Left ventricle myocardium inferior (tissue), 1 donor: ENCODE measurements at places on chromosomes 6 and 20. TPM values are rescaled to one million over a fixed set of nuclear protein-coding genes. Genes with fewer than 3 reads are reported as not detected.
A peak's percentile ranks its signal among the peaks of the same experiment; 100 is the strongest.

Gene MYB
- total RNA-seq, result 0.08 TPM

Gene SLC35B2
- 20.2 TPM for total RNA-seq

Gene MAPK13
- total RNA-seq, result 0.33 TPM

- no peak for DNase-seq
These were observed 24.6 kb downstream of the EDN1 start for GRCh38 chr6:12314751-12315150.

DNA sequence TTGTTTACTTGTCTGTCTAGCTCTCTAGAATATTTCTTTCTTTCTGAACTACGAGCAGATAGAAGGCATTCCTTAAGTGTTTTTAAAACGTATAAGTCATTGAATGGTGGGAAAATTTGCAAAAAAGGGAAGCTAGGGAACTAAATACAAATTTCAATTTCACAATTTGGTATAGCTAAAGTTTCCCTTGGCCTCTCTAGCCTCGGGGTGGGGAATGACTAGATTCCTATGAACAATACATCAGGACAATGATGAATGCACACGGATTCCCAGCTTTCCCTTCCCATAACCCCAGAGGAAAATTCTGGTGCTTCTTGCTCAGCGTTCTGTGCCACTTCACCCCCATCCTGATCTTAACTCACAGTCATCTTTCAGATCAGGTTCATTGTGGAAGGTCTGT is 113.3 kb upstream of the ASF1A start:
- no peak for DNase-seq

- DNase-seq, result no peak
These were observed 51.0 kb downstream of the ZBTB2 start for GRCh38 chr6:151340219-151340978.

- no peak for DNase-seq
These were observed 265.9 kb downstream of the BMP7 start for GRCh38 chr20:57000441-57000968.

DNA sequence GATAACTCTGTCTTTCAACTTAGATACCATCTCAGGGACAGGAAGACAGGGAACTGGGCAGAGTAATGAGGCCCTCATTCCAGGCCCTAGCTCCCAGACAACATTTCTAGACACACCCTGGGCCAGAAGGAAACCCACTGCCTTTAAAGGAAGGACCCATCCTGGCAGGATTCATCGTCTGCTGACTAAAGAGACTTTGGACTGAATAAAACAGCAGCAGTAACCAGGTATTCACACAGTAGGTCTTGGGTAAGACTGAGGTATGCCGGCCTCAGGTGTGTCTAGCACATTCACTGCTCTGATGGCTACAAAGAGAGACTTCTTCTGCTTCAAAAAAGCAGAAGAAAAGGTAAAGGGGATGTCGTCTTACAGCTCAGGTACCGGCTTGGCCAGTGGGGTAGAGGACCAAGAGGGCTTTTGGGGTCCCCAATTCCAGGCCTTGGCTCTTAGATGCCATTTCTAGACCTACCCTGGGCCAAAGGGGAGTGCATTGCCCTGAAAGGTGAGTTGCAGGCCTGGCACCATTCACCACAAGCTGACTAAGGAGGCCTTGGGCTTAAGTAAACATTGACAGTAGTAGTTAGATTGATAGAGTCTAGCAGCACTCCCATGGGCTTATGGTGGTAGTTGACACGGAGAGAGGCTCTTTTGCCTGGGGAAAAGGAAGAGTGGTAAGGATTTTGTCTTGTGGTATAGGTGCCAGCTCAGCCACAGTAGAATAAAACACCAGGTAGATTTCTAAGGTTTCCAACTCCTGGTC is 13.4 kb downstream of the SNX14 start:
- no peak for DNase-seq

DNA sequence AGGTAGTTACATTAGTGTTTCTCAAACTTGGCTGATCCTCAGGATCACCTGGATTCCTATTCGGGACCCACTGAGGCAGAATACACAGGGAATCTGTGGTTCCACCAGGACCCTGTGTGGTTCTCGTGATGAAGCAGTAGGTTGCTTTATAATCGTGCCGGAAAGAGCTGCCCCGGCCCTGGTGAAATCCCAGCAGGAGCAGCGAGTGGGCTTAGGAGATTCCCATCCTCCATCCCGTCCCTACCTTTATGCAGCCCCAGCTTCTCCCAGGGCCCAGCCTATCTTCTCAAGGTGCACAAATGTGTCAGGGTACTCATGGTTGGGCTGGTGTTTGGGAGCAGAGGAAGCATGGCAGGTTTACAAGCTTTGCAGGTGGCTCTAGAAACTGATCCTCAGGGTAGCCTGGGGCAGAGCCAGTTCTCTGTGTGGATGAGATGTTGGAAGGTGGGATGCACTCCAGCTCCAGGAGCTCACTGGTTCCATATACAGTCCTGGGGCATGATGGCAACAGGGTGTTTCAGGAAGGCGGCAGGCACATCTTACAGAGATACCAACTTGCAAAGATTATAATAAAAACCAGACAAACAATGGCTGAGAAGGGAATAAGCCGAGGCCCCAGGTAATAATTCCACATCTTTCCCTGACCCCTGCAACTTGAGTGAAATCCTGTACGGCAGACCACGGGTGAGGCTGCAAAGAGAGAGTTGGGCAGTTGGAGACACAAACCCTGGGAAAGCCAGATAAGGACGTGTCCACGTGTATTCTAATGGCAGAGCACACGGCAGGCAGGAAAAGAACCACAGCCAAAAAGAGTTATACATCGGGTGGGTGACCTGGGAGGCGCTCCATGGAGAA is 5.9 kb downstream of the SLC22A1 start:
- no peak for DNase-seq

DNA sequence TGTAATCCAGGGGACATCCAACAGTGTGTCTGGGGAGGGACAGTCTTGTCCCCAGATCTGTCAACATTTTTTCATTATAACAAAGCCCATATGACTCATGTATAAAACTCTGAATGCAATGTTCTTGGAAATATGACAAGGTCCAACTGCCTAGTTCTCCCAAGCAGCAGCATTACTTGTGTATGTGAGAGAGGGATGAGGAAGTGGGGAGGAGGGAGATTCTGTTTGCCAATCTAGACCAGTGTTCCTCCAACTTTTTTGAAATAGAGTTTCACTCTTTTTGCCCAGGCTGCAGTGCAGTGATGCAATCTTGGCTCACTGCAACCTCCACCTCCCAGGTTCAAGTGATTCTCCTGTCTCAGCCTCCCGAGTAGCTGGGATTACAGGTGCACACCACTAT is 394.8 kb downstream of the DHX35 start:
- DNase-seq, result no peak

GRCh38 chr6:151763938-151764680 is 43.4 kb upstream of the ESR1 start:
- peak; percentile 95 for DNase-seq

DNA sequence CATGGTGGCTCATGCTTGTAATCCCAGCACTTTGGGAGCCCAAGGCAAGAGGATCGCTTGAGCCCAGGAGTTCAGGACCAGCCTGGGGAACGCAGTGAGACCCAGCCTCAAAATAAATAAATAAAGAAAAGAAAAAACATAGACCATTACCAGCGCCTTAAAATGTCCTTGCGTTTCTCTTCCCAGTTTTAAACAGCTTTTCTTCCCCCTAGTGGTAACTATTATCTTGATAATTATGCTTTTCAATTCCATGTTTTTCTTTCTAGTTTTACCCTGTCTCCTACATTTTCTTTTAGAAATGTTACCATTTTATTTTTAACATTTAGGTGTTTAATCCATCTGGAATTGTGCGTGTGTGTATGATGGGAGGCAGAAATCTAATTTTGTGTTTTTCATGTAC is 24.4 kb downstream of the DNAH8 start:
- DNase-seq, result no peak

DNA sequence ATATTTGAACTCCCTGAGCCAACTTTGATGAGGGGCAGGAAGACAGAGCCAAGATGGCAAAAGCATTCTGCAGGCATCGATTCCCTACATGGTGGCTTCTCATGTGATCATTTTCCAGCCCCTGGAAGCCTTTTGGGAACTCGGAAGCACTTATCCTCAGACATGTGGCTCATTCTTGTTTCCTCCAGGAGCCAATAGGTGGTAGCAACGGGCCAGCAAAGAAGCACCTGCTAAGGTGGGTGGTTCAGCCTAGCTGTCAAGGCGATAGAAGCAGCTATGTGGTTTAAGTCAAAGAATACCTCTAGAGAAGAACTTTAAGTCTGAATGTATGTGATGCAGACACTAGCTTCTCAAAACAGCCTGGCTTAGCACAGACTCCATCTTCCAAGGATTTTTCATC is 64.9 kb upstream of the PAX1 start:
- DNase-seq, result no peak

GRCh38 chr6:12150812-12151432 is 138.8 kb downstream of the HIVEP1 start:
- no peak for DNase-seq

DNA sequence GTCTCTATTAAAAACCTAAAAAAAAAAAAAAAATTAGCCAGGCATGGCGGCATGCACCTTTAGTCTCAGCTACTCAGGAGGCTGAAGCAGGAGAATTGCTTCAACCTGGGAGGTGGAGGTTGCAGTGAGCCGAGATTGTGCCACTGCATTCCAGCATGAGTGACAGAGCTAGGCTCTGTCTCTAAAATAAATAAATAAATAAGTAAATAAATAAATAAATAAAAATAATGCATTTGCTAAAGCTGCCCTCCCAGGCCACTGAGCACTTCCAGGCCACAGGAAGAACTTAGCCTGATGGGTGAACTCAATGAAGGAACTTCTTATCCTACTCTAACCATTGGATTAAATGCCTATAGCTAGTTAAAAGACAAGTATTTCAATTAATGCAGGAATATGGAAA is 104.9 kb downstream of the SYNDIG1 start:
- no peak for DNase-seq

DNA sequence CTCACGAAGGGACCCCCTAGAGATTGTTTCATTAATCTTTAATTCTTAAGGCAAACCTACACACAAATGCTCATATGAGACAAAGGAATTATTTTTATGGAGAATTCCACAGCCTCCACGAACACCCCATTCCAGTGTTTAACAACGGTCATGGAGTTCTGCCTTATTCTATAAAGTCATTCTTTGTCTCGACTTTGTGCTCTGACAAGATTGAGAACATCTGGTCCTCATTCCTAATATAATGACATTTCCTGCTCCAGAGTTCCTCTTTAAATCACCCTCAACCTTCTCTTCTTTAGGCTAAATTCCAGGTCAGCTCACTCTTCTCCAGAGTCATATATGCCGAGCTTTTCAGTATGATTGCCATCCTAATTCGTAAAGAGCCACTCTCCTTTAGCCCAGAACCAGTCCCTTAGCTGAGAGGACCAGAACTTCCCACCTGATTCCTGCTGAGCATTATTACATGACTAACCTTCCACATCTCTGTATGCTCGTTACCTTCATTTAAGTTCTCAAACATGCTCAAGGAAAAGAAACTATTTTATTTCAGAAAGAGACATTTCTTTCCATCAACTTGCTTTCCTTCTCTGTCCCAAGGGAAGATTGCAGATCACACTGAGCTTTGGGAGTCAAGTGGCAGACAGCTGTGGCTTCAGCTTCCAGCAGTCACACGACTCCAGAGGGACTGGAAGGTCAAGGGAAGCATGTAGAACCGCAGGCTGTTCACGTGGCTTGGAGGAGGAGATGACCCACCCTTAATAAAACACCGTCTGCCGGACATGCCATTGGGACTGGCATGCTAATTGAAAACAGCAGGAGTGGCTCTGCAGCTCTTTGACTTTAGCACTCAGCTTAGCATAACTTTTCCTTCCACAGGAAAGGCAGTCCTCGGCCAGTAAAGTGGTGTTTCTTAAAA is 467.1 kb upstream of the HSF2 start:
- DNase-seq, result peak; percentile 28
